Foreskin keratinocyte (primary cell): ENCODE measurements at places on chromosomes 12 and 14. TPM values are rescaled to one million over a fixed set of nuclear protein-coding genes. Genes with fewer than 3 reads are reported as not detected.

Gene TSPAN11
- polyA plus RNA-seq = 0.02 TPM in 1 of 2 replicates, not detected in the other

DNA sequence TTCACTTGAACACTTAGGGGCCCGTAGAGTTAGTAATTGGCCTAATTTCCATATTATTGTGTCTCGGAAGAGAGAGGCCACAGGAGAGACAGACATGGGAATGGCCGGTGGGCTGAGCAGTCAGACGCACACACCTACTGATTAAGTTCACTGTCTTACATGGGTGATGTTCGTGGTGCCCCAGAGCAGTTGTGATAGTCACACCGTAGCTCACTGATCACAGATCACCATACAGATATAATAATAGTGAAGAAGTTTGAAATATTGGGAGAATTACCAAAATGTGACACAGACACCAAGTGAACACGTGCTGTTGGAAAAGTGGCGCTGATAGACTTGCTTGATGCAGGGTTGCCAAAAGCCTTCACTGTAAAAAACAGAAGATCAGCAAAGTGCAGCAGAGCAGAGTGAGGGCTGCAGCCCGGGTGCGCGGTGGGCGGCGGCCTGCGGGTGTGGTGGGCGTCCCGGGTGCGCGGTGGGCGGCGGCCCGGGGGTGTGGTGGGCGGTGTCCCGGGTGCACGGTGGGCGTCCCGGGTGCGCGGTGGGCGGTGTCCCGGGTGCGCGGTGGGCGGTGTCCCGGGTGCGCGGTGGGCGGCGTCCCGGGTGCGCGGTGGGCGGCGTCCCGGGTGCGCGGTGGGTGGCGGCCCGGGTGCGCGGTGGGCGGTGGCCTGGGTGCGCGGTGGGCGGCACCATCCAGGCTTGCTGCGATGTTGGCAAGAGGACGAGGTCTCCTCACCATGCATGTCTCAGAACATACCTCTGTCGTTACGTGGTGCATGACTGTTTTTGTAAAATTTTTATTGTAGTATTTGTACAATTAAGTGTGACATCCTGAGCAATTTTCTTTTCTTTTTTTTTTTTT is 34.3 kb upstream of the TEX22 start:
- DNase-seq = peak; percentile 54

GRCh38 chr12:56299853-56300643 is at the start of gene CS:
Gene CS, minus strand, starts transcription at chr12:56300330. Its CDS starts 129 bp downstream, at chr12:56300201.
- DNase-seq = peak; percentile 96

GRCh38 chr14:81938341-81938740 is 404.7 kb upstream of the SEL1L start:
- no peak for DNase-seq

DNA sequence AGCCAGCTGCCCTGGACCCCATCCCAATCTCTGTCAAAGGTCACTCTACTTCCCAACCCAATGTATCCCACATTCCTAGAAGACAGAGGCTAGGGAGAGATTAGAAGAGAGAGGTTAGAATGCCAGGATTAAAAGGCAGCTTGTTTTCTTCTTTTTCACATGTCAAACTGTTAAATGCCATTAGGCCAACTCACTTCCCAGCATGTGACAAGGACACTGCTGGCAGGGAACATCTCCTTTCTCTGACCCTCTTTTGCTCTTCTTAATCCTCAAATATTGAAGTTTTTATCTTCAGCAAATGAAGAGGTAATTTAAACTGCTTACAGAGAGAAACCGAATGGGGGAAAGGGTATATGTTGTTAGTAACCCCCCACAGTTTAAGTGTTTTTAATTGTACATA is 89.1 kb downstream of the BBS10 start:
- no peak for DNase-seq

Gene AQP6
- 0.11 and 0.16 TPM in 2 replicates for polyA plus RNA-seq

GRCh38 chr12:95624589-95624988 is 73.3 kb upstream of the USP44 start:
- DNase-seq = no peak

Gene DDN
- polyA plus RNA-seq = 0.26 and 0.50 TPM in 2 replicates

DNA sequence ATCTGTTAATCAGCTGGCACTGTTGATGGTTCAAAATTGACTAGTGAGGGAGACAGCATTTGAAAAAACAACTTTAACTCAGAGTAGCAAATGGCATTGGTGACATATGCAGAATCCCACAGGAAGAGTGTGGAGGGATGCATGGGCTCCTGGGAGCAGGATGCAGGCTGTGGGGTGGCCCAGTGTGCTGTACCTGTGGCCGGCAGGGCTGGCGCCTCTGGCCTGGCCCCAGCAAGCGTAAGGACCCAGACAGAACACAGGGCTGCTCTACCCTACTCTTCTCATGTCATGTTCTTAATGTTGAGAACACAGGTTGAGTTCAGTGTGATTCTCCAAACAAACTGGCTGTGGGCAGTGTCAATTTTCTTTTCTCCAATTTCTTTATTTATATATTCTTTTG is 33.4 kb downstream of the DDX51 start:
- no peak for DNase-seq
